ENCODE measurements at places on chromosomes 2 and 18.

- no peak for DNase-seq
Measured at GRCh38 chr2:197130318-197130717, 180.3 kb downstream of the ANKRD44 start.

- DNase-seq = no peak
Measured at GRCh38 chr2:6835467-6835866, 30.2 kb downstream of the CMPK2 start.

GRCh38 chr2:29749041-29749440 is 172.3 kb downstream of the ALK start:
- DNase-seq = no peak

DNA sequence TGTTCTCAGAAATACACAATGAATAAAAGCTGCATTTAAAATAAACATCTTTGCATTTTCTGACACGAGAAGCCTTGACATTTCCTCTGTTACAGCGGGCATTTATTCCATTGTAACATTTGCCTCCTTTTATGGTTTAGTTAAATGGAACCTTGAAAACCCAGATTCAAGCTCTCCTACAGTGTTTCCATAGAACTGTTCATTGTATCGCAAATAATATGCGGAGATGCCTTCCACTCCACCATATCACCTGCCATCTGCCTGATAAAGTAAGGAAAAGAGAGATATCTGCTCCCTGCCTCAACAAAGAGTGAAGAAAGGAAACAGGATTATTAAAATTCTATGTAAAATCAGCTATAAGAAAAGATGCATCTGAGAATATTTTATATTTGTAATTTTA is 69.8 kb downstream of the CDH19 start:
- DNase-seq = no peak

DNA sequence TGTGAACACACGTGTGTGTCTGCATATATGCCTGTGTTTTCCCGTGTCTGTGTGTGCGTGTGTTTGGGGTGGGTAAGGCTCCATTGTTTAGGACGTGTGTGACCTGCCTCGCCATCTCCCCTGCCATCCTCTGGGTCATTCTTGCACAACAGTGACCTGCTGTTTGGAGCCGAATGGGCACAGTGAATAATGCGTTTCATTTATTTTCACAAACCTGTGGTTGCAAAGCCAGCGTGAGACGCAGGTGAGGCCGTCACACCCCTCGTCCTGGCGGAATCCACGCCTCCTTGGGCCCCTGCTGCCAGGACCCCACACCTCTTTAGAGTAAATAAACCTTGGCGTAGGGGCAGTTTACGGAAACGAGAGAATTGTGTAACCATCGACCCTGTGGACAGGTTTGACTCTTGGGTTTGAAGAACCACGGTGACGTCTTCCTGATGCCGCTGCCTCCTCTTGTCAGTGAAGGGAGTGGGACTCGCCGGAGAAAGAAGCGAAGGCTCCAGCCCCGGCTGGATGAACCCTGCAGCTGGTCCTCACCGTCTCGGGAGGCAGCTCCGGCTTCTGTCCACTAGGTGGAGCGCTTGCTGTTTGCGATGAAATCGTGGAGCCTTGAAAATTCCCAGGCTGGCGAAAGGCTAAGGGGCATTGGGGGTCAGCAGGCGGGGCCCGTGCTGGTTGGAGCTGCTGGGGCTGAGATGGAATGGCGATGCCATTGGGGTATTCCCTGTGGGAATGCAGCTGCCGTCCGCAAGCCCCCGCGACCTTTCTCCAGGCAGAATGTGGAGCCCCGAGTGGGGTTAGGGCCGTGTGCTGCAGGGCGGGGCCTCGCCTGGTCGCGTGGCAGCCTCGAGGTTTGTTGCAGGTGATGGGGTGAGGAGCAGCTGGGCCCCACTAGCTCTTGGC is 81.1 kb downstream of the RTP5 start:
- peak; percentile 71 for DNase-seq

GRCh38 chr2:212193803-212194202 is 344.8 kb downstream of the ERBB4 start:
- DNase-seq = no peak

- DNase-seq = peak; percentile 68
Measured at GRCh38 chr2:44358503-44358902, 2.8 kb downstream of the PREPL start.

DNA sequence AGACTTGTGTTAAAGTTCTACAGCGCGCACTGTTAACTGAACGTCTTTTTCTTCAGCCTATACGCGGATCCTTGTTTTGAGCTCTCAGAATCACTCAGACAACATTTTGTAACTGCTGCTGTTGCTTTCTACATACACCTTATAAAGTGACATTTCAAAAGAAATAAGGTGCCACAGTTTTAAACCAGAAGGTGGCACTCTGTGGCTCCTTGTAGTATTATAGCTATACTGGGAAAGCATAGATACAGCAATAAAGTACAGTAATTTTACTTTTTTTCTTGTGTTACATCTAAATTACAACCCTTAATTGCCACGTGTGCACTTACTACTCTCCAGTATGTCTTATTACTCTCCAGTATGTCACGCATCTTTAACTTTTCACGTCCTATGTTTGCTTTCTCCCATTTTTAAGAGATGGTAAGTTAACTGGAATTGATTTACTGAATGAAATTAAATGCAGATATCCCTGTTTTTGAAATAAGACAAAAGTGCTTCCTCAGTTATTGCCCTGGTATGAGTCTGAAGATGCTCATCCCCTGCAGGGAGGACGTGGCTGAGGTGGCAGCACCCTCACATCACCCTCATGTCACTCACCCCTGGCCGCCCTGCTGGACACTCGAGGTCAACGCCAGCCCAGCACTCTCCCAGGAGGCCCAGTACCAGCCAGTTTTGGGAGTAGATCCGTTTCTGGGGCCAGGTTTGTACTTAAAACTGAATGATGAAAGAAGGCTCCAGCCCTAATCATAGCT is 37.8 kb downstream of the GORASP2 start:
- DNase-seq = no peak

DNA sequence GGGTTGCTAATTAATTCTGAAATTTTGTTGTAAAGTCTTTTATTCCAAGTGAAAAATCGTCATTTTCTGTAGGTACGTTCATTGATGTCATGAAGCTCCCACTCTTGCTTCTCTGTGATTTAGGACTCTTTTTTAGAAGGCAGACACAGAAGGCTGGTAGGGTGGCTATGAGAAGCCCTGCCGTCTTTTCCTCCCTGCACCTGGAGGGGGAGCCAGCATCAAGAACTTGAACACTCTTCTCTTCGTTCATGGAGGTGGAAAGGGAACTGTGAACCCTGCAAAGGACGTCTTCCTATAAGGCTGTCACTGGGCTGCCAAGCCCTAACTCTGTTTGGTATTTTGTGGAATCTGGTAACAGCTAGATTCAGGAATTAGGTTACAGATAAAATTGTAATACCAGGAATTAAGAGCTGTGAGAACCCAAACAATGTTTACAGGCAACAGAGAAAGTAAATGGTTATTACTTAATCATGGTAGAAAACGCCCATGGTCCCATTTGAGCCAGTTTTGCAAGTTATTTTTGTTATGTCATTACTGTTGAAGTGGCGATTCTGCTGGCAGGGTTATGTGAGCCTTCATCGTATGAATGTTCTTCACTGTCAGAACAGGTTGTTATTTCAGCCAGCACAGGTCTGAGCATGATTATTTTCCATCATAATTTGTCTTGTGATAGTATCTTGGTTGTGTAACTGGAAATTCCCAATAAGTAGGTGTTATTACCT is 112.2 kb downstream of the OSBPL6 start:
- DNase-seq = peak; percentile 3

- DNase-seq = no peak
Measured at GRCh38 chr2:164014068-164014731, 278.4 kb upstream of the FIGN start.

- no peak for DNase-seq
Measured at GRCh38 chr2:79554899-79555298, 42.0 kb downstream of the CTNNA2 start.

GRCh38 chr2:6893876-6894482 is 16.4 kb downstream of the RSAD2 start:
- DNase-seq = no peak
